CD4-positive, alpha-beta T cell treated with Interleukin-17A for 1 hour (primary cell): ENCODE measurements at places on chromosomes 7 and 10.

- no peak for DNase-seq
Measured at GRCh38 chr10:27457261-27457945, 46.7 kb upstream of the RAB18 start.

DNA sequence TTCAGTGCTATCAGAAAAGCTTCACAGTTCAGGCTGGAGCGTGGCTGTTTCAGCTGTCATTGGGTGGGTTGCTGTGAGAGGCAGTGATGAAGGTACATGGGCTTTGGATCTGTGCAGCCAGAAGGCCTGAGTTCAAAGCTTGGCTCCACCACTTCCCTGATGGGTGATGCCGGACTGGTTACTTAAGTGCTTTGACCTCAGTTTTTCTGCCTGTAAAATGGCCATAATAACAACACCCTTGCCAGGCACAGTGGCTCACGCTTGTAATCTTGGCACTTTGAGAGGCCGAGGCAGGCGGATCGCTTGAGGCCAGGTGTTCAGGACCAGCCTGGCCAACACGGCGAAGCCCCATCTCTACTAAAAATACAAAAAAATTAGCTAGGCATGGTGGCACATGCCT lies 10.4 kb upstream of the IFT22 start:
- DNase-seq = no peak

DNA sequence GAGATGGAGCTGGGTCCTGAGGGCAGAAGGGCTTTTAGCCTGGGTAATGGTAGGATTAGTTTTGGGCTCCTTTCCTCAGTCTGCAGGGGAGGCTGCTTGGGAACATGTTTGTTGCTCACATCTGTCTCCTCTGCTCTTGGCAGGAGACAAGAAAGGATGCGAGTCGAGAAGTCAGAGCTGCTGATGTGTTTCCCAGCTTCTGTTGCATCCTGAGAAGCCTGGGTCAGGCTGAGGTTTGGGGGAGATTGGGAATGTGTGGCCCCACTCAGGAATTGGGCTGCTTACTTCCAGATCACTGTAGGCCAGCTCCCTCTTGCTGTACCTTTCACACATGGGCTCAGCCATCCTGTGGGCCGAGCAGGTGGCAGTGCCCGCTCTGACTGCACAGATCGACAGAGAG lies 79.2 kb downstream of the CCNY start:
- DNase-seq = no peak

DNA sequence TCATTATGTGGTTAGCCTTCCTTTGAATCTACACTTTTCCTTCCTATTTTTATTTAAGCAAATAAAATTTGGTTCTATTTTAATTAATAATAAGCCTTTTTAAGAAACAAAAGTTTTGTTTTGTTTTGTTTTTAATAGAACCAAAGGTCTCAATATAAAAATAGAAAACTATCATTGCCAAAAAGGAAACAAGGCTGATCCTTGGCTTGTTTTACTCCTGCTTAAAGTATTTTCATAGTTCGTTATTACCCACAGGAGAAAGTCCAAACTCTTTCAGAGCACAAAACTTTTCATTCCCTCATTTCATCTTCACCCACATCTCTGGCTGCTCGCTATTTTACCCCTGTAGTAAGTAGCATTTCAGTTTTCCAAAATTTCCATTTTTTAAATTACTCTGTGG lies 374.8 kb downstream of the SEMA3D start:
- no peak for DNase-seq

DNA sequence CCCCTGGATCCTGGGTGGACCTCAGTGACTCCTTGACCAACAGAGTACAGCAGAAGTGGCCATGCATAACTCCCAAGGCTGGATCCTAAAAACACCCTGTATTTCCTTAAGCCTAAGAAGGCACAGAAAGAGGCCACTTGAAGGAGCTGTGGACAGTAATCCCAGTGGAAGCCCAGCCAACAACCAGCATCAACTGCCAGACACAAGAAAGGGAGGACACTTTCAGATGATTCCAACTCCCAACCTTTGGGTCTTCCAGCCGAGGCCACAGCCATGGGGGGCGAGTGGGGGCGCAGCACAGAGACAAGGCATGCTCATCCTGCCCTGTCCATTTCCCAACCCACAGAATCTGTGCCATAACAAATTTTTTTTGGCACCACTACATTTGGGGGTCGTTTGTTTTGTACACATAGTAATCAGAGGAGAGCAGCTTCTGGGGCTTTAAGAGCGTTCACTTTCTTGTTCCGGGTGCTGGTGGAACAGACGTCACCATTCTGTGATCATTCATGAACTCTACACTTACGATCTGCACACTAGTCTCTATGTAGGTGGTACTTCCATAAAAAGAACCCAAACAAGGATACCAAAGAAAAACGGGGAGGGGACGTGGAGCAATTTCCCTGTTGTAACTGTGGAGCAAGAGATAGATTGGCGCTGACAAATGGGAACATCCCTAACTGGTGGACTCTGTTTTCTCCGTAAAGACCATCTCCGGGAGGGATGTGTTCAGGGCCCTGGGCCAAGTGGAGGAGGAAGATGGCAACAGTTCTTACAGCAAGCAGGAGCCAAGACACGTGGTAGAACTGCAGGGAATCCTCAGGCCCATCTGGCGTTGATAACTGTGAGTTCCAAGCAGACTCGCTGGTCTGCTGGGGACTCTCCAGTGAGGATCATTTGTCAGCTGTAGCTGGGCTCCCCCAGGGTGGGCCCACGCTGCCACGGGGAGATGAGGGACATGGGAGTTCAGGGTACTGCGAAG lies 6.0 kb upstream of the SLC29A3 start:
- no peak for DNase-seq

DNA sequence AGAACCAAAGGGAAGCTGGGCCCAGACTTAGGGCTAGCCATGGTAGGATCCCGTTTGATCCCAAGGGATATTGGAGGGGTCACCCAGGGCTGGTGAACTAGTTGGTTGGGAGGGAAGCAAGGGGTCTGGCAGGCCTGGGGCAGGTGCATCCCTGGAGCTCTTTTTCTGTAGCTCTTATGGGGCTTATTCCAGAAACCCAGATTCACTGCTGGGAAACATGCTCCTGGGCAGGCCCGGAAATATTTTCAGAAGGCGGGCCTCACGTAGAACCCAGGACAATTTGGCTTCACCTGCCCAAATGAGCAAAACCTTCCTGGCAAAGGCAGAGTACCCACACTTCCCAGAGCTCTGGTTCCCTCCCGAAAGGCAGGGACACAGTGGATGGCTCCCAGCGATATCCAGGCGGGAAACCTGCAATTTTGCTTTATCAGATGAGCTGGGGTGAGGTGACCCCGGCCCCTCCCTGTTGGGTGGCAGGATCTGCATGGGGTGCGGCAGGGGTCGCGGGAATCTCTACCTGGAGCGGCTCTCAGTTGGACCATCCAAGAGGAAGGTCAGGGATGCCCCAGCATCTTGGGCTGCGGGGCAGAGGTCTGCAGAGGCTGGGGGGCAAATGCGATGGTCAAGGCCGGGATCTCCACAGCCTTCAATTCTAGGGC lies 533.9 kb downstream of the TCERG1L start:
- no peak for DNase-seq

GRCh38 chr10:118032564-118032963 lies 14.2 kb downstream of the RAB11FIP2 start:
- no peak for DNase-seq

- DNase-seq = peak; percentile 67
Measured at GRCh38 chr10:119199231-119199992, 8.0 kb upstream of the GRK5 start.

GRCh38 chr10:96850825-96851224 lies 18.7 kb downstream of the LCOR start:
- DNase-seq = no peak
